ENCODE measurements at places on chromosomes 11 and 22. TPM values are rescaled to one million over a fixed set of nuclear protein-coding genes. Genes with fewer than 3 reads are reported as not detected.

- DNase-seq, result no peak
Measured at GRCh38 chr22:27431896-27432295, 369.7 kb downstream of the MN1 start.

GRCh38 chr22:39898997-39899396, 1.9 kb upstream of the GRAP2 start:
- peak; percentile 13 for DNase-seq

GRCh38 chr11:30489076-30489475, 97.1 kb downstream of the MPPED2 start:
- DNase-seq, result no peak

DNA sequence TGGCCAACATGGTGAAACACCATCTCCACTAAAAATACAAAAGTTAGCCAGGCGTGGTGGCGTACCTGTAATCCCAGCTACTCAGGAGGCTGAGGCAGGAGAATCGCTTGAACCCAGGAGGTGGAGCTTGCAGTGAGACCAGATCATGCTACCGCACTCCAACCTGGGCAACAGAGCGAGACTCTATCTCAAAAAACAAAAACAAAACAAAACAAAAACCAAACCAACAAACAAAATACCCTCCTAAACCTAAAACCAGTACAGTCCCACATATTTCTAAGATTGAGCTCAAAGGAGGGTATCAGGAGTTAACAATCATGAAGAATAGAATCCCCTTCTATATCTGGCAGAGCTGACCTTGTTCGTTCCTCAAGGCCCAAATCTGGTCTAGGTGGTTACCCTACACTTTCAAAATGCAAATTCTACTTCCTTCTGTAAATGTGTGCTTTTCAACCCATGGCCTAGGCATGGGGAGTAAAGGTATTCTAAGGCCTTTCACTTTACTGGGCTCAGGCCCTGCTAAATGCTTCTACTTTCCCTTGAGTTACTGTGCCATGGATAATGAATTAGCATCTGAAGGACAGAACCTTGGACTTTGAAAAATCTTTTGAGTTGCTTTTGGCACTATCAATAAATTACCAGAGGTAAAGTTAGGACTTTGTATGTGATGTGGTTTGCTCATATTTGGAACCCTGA, 10.4 kb upstream of the PPP2R1B start:
- no peak for DNase-seq

GRCh38 chr11:44348114-44348513, 38.2 kb upstream of the ALX4 start:
- no peak for DNase-seq

DNA sequence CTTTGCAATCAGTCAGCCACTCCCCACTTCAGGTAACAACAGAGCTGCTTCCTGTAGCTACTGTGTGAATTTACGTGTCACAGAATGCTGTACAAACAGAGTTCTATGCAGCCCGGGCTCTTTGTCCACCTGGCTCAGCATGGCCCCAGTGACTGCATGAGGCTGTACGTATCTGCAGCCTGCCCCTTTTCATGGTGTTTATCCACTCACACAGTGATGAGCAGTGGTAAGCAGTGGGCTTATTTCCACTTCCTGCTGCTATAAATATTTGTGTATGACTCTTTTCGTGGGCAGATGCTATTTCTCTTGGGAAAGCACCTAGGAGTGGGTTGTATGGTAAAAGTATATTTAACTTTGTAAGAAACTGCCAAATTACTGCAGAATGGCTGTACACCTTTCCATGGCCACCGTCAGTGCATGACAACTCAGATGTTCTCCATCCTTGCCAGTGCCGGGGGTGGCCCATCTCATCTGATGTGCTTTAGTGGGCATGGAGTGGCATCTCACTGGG, 43.3 kb downstream of the MYEOV start:
- DNase-seq, result peak; percentile 58

DNA sequence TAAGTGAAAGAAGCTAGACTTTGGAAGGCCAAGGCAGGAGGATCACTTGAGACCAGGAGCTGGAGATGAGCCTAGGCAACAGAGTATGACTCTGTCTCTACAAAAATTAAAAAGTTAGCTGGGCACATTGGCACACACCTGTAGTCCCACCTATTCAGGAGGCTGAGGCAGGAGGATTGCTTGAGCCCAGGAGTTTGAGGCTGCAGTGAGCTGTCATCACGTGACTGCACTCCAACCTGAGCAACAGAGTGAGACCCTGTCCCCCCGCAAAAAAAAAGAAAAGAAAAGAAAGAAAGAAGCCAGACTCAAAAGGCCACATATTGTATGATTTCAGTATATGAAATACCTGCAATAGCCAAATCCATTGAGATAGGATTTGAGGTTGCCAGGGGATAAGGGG, 7.9 kb upstream of the CAPN5 start:
- DNase-seq, result no peak

DNA sequence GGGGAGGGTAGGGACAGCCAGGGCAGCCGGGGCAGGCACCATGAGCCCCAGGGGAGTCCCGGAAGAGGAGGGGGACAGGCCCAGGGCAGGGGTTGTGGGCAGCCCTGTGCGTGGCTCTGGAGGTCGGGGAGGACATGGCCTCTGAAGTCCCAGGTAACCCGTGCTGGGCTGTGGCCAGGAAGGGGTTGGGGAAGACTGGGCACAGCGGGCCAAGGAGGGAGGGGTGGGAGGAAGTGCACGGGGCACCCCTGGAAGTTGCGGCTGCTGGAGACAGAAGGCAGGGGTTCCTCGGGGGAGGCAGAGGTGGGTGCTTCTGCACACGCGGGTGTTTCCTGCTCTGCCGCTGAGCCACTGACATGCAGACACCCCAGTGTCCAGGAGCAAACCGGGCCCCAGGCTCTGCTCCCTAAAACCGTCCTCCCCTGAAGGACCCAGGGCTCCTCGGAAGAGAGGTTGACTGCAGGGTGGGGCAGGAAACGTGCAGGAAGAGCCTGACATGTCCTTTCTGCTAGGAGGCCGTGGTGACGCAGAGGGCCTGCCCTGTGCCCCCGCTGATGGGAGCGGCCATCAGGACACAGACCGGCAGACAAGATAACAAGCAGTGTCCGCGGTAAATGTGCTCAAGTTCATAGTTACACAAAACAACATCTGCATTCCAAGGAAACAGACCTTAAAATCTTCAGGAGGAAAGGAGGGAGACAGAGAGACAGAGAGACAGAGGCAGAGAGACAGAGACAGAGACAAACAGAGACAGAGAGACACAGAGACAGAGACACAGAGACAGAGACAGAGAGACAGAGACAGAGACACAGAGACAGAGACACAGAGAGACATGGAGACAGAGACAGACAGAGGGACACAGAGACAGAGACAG, 5.7 kb downstream of the TNNI2 start:
- DNase-seq, result peak; percentile 71

- no peak for DNase-seq
Measured at GRCh38 chr11:124511745-124512144, 31.7 kb downstream of the OR8B12 start.

DNA sequence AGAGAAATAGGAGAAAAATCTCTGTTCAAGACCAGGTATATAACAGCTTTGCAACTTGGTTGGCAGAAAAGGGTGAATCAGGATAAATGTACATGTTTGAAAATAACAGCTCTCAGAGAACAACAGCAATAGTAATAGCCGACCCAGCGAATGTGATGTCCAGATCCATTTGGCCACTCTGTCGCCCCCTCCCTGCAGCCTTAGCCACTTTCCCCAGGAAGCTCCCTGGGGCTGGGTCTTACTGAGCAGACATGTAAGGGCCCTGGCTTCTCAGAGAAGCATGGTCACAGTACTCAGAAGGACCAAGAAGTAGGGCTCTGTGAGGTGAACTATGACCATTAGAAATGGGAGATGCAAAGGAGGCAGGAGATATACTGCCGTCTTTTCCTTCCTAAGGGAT, 154.1 kb upstream of the SNX19 start:
- DNase-seq, result no peak

DNA sequence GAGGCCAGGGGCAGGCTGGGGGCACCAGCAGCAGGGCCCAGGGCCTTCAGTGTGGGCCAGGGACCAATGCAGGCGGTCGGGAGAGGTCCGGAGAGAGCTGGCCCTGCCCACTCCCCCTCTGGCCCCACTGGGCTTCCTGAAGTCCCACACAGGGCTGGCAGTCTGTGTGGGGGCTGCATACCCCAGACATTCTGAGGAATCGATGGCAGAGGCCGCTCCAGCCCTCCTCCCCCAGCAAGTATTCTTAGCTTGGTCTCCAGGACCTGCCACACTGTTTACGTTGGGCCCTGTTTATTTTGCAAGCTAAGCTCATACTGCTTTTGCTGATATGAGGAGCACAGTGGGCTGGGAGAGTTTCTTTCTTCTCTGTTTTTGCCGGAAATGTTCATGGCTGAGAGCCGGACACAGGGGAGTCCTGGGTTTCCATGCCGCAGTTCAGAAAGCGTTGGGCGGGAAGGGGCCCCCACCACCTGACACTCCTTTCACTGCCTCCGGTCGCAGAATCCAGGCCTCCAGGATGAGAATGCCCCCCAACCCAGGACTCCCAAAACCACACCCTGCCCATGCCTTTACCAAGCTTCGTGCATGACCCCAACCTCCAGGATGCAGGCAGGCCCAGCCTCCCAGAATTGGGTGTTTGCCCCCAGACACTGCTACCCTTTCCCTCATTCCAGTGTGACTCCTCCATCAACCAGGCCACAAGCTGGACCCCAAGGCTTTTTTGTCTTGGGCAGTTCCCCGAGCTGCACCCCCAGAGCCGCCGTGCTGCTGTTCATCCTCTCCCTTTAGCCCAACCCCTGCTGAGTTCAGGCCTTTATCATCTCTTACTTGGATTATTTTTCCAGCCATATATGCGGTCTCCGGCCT, 81.8 kb upstream of the KCNQ1OT1 start:
- peak; percentile 7 for DNase-seq

- no peak for DNase-seq
Measured at GRCh38 chr22:27844256-27844655, 42.7 kb upstream of the MN1 start.

DNA sequence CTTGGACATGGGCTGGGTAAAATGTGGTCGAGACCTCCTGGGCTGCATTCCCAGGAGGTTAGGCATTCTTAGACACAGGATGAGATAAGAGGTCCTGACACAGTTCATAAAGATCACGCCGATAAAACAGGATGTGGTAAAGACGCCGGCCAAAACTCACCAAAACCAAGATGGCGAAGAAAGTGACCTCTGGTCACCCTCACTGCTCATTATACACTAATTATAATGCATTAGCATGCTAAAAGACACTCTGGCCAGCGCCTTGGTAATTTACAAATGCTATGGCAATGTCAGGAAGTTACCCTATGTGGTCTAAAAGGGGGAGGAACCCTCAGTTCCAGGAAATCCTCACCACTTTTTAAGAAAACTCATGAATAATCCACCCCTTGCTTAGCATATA, 983.3 kb downstream of the OPCML start:
- DNase-seq, result no peak

DNA sequence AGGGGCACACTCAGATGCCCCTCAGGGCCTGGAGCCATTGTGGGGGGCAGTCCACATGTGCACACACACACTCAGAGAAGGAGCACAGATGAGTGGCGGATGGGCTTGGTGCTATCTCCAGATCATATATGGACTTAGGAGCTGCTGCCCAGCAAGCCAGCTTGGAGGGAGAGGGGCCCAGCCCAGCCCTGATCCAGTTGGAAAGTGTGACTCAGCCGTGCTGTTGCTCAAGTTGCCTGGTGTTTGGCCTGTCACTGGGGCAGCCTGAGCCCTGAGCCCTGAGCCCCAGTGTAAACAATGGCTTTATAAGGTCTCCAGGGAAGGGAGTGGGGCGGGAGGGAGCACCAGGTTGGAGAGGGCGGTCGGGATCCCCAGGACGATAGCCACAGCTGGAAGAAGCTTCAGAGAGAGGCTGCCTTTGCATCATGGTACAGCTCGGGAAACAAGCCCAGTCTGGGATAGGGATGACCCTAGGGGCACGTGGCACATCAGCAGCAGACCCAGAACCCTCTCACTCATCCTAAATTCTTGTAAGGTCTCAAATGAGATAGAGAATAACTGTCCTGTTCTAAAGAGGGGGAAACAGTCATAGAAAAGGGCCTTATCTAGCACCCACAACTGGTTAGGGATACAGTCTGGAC, 4.8 kb downstream of the SELENOM start:
- DNase-seq, result no peak

DNA sequence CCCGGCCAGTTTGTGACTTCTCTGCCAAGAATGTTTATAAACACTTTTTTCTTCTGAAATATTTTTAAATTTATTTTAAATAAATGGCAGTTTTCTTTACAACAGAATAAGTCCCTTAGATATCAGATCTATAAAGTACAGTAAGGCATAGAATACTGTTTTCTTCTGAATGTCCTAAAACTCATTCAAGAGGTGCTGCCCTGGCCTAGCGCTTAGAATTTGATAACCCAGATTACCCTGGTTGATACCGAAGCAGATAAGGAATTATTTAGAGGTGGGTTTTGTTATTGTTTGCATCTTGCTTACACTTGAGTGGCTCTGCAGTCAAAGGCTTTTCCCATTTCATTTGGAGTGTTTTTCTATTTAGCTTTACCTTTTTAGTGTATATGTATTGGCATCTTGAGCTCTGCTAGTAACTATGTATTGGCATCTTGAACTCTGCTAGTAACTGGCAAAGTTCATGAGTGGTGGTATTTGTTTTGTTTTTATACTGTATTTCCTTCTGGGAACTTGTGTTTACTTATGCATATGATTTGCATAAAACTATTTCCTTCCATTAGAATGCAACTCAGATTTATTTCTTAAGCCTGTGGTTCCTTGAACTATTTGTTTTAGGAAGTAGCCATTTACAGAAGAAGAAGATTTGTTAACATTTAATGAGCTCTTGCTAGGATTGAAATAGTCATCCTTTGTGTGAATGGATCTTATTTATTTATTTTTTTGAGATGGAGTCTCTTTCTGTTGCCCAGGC, 1.2 kb downstream of the ACAD8 start:
- no peak for DNase-seq

The PATE4 gene
- not detected for total RNA-seq

The FAM83F gene
- total RNA-seq, result 1.0 TPM

The IFITM10 gene
- total RNA-seq, result 5.5 TPM

The CD3G gene
- 7.6 TPM for total RNA-seq

The OSM gene
- total RNA-seq, result 18.1 TPM

The FBLN1 gene
- total RNA-seq, result 0.58 TPM

The FGF4 gene
- not detected for total RNA-seq

The BIRC3 gene
- total RNA-seq, result 20.1 TPM

The OLFML1 gene
- total RNA-seq, result not detected

The RPL27A gene
- total RNA-seq, result 672 TPM

The FGF3 gene
- total RNA-seq, result not detected

The SLC3A2 gene
- total RNA-seq, result 207 TPM

The NLRP10 gene
- total RNA-seq, result not detected

The ZDHHC5 gene
- 64.0 TPM for total RNA-seq
